ENCODE measurements at places on chromosomes 1 and 21.

- DNase-seq, result no peak
Measured at GRCh38 chr1:54301497-54301896, 101.5 kb downstream of the MRPL37 start.

GRCh38 chr1:12690156-12690555 is 25.8 kb upstream of the AADACL3 start:
- no peak for DNase-seq

DNA sequence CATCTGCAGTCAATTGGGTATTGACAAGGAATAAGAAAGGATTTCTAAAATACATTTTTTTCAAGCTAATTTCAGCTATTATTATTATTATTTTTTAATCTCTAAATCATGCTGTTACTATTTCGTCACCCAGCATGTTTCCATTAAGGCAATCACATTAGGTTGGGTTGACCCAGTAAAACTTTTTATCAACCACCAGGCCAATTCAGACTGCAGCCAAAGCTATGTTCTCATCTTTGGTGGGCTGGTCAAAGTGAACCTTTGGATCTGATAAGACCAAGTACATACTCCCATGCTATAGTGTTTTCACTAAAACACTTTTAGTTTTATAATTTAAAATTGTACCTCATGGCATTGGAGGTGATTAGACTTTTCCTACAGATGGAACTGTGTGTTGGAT is 198.6 kb downstream of the PBX1 start:
- no peak for DNase-seq

GRCh38 chr21:39561140-39561539 is 51.6 kb upstream of the B3GALT5 start:
- DNase-seq, result no peak

GRCh38 chr1:150407330-150407729 is 43.4 kb downstream of the RPRD2 start:
- no peak for DNase-seq

DNA sequence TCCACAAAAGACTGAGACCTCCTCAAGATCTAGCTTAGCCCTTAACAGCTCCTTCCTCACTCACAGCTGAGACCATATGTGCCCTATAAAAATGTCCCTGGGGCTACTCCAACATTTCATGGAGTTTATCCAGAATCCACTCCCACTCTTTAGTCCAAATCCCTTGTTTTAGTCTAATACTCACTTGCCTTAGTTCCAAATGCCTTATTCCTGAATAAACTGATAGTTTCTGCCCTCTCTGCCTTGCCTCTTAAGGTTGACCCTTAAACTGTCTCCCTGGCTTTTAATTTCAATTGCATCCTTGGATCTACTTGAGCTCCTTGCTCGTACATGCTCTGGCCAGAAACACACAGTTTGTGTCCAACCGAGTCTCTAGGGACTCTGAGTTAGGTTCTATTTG is 47.3 kb upstream of the LYPLAL1 start:
- DNase-seq, result peak; percentile 64

GRCh38 chr1:155177192-155177917 is 3.7 kb downstream of the TRIM46 start:
- DNase-seq, result no peak

DNA sequence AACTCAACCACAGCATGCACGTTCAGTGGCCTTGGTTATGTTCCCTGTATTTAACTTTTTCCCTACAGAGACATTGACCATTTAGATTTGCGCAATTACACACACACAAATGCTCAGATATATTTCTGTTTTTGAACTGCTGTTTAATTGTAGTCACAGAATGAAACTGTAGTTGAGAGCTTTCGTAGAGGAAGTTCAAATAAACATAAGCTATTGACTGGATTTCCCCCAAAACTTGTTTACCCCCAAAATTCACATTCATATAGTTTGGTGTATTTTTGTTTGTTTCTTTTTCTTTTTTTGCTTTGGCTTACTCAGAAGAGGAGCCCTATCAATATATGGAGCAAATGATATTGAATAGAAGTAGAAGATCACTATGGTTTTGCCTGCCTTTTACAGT is 921.0 kb downstream of the ADGRL2 start:
- DNase-seq, result no peak

DNA sequence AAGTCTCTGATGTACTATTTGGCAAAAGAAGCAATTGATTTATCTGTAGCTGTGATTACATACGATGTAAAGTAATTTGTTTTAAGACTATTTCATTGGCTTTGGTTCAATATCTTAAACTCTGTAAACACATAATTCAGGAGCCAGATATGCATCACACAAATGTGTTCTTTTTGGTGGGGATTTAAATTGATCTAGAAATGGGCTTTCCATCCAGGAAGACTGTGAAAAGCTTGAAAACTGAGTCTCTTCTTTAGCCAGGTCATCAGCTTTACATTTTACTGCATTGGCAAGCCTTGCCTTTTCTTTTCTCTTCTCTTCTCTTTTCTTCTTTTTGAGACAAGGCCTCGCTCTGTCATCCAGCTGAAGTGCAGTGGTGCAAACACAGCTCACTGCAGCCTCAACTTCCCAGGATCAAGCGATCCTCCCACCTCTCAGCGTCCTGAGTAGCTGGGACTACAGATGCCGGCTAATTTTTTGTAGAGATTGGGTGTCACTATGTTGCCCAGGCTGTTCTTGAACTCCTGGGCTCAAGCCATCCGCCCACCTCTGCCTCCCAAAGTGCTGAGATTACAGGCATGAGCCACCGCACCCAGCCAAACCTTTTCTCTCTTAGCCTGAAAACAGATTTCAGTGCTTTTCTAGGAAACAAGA is 1.4 kb downstream of the RCAN3 start:
- DNase-seq, result no peak

DNA sequence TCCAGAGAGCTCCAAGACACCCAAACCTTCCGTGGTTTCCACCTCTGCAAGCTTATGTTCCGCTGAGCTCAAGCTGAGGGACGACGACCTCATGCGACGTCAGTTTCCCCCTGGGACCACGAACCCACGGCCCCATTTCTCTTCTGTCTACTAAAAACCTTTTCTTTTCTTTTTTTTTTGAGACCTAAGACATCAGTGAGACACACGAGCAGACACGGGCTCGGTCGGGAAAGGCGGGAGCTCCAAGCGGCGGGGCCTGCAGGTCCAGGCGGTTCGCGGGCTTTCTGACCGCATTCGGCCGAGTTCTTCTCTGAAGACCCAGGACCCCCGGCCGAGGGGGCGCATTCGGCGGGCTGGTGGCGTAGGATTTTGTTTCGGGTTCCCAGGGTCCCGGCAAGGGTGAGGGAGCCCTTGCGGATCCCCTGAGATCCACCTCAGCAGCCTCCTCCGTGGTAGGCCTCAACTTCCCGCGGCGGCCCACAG is 402 bp downstream of the C21orf58 start:
- no peak for DNase-seq

DNA sequence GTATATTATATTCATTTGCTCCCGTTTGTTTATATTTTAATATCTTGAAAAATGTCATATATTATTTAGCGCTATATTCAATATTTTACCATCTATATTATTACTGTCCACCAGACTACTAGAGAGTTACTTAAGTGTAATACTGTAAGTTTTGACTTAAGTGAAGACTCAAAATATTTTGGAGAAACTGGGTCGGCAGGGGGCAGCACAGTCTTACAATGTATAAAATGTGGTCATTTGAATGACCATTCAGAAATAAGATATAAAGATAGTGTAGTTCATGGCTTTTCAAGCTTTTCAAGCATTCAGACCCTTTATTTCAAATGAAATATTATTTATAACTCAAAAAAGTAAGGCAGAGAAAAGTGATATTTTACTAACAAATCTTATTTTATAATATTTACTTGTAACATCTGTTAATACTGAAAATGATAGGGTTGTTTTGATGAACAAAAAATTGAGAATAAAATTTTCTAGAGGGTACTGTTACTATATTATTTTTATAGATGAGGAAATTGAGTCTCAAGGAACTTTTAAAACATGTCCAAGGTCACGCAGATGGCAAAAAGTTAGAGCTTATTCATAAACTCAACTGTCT is 89.0 kb upstream of the SERTAD4 start:
- peak; percentile 10 for DNase-seq

DNA sequence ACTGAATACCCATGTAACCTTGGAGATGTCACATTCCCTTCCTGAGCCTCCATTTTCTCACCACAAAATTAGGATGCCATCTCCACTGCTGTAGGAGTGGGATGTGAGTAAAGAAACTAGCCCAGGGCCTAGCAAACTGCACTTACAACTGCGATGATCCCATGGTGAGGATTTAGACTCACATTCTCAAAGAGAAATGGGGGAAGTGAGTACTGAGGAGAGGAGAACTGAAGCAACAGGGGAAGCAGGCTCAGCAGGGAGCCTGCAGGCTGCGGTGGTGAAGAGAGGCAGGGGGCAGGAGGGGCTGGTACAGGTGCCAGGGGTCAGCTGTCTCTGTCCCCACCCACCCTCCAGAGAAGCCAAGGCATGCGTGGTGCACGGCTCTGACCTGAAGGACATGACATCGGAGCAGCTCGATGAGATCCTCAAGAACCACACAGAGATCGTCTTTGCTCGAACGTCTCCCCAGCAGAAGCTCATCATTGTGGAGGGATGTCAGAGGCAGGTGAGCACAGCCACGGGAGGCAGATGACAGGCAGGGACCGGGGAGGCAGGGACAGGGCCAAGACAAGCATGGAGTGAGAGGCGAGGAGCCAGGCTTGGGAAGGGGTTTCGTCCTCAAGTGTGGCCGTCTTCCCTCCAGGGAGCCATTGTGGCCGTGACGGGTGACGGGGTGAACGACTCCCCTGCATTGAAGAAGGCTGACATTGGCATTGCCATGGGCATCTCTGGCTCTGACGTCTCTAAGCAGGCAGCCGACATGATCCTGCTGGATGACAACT is 16.4 kb upstream of the ATP1A4 start:
- DNase-seq, result no peak

DNA sequence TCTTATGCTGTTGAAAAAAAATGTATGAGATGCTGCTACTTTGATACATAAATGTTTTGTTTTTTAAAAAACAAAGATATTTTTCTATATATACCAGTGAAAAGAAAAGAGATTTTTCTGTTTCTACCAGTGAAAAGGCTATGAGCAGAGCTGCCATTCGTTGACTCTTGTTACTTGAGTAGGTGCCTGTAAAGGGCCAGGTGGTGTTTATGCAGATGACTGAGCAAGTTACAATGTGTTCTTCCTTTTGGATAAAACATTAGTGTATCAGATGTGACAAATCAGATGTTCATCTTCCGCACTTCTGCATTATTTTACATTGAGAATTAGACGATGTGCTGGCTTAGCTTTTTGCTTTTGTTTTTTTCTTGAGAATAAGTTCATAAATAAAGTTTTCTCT is 45.4 kb downstream of the BARHL2 start:
- no peak for DNase-seq

DNA sequence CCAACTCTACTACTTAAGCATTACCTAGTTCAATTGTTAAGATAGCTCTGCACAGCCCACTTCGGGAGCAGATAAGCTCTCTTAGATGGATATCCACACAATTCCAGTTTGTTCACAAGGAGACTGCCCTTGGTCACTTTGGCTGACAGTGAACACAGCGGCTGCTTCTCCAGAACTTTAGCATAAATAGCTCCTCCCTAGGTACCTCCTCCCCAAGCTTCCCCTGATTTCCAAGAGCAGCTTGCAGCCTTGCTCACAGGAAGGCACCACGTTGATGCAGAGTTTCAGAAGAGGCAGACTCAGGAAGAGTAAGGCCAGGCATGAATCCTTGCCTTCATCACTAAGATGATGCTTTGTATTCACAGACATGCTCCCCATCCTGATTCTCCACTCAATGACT is 24.7 kb downstream of the TFF3 start:
- DNase-seq, result no peak

DNA sequence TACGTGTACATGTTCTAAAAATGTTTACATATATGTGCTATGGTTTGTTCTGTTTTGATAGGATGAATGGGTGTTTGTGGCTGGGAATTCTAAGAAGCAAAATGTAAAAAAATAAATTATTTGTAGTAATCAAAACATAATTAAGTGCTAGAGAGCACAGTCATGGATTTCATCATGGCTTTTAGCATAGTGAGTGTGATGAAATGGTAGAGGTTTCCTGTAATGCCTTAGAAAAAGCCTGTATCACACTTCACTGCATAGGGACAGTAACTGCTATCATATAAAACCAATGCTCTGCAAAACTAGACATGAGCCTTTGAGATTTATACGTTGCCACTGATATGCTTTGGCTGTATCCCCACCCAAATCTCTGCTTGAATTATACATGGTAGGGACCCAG is 99.8 kb downstream of the PTGER3 start:
- DNase-seq, result no peak

GRCh38 chr1:209729436-209729835 is 24.8 kb downstream of the HSD11B1 start:
- DNase-seq, result no peak

GRCh38 chr1:115650961-115651360 is 9.2 kb downstream of the VANGL1 start:
- DNase-seq, result no peak

DNA sequence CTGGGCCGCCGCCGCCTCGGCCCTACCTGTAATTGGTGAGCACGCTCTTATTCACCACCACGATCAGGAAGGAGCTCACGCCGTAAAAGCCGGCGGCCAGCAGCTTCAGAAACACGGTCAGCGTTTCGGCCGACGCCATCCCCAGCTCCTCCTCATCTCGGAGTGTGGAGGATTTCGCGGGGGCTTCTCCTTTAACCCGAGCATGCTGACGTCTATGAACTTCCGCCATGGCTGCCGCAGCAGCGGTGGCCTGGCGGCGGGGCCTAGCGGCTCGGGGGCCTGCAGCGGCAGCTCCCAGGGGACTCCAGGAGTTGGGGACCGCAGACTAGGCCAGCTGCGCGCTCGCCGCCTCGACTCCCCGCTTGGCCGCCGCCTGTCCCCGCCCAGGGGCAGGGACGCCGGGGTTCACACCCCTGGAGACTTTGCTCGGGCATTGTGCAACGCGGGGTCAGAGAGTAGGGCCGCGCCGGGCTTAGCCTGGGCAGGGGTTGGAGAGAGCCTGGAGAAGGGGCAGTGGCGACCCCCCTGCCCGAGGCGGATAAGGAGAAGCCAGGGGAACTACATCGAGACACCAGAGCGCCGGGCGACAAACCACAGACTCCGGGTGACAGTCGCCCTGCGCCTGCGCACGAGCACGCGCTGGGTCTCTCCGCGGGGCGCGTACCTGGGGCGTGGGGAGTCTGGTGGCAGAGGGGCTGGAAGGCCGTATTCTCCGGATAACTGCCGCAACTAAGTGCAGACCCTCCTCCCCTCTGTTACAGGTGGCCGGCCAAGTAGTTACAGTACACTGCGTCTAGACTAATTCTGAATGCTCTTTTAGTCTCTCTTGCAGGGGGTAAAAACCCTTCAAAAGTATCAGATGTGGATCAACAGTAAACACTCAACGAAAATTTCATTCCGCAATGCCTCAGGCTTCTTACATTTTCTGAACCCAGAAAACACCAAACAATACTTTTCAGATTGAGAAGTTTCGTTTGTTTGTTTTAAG is at the start of gene SLC35D1:
Gene SLC35D1, minus strand, starts transcription at position 364 of the 988 bp plus-strand sequence. Its CDS starts 135 bp downstream, at position 229.
- DNase-seq, result peak; percentile 65

- no peak for DNase-seq
Measured at GRCh38 chr1:185644531-185644930, 89.7 kb upstream of the HMCN1 start.

GRCh38 chr1:219247441-219247840 is 73.8 kb downstream of the LYPLAL1 start:
- DNase-seq, result no peak
